ENCODE measurements at places on chromosomes 16 and 17.

DNA sequence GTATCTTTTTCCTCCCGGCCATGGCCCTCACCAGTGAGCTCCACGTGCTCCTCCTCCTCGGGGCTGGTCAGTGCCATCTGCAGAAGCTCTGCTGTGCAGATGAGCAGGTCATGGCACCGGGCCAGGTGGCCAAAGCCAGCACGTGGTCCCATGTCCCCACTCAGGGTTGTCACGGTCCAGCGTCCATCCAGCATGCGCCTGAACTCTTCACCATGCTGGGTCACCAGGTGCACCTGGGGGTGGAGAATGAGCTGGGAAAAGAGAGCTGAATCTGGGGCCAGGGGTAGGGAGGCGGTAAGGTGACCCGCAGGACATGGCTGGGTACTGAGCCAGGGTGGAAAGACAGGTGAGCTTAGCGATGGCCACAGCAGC is 1.3 kb downstream of the DHX58 start:
- DNase-seq: no peak

GRCh38 chr17:40134184-40134583 is 6.2 kb upstream of the CASC3 start:
- DNase-seq: no peak

DNA sequence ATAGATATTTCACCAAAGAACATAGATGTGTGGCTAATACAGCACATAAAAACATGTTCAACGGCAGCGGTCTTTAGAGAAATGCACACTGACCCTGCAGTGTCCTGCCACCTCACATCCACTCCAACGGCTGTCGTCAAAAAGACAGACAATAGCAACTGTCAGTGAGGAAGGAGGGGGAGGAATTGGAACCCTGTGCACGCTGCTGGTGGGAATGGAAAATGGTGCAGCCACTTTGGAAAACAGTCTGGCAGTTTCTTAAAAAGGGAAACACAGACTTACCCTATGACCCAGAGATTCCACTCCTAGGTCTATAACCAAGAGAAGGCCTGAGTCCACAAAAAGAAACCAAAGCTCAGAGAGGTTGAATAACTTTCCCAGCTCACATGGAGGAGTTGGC is 7.7 kb downstream of the CEP295NL start:
- DNase-seq: no peak

GRCh38 chr16:50591800-50592771 is 43.9 kb downstream of the NKD1 start:
- no peak for DNase-seq

- no peak for DNase-seq
Measured at GRCh38 chr17:64037180-64037579, 16.7 kb upstream of the ICAM2 start.

GRCh38 chr16:23950898-23951297 is 115.1 kb downstream of the PRKCB start:
- peak; percentile 12 for DNase-seq

Data from CD14-positive monocyte (primary cell).